Femur (tissue), 1 donor: ENCODE measurements at places on chromosomes 2 and 18.
A peak's percentile ranks its signal among the peaks of the same experiment; 100 is the strongest.

DNA sequence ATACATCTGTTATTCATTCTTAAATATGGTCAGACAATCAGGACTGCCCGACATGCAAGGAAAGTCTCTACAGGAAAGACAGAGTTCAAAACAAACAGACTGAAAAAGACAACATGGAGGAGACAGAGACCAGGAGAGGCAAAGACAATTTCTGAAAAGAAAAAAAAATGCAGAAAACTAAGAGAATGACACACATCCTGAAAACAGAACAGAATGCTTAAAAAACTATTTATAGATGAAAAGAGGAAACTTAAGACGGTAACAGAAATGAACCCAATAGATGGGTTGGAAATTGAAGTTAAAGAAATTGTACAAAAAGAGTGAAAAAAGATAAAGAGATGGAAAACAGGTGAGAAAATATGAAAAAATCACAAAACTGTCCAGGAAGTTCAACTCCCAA is 95.7 kb downstream of the BCL2 start:
- no peak for DNase-seq

DNA sequence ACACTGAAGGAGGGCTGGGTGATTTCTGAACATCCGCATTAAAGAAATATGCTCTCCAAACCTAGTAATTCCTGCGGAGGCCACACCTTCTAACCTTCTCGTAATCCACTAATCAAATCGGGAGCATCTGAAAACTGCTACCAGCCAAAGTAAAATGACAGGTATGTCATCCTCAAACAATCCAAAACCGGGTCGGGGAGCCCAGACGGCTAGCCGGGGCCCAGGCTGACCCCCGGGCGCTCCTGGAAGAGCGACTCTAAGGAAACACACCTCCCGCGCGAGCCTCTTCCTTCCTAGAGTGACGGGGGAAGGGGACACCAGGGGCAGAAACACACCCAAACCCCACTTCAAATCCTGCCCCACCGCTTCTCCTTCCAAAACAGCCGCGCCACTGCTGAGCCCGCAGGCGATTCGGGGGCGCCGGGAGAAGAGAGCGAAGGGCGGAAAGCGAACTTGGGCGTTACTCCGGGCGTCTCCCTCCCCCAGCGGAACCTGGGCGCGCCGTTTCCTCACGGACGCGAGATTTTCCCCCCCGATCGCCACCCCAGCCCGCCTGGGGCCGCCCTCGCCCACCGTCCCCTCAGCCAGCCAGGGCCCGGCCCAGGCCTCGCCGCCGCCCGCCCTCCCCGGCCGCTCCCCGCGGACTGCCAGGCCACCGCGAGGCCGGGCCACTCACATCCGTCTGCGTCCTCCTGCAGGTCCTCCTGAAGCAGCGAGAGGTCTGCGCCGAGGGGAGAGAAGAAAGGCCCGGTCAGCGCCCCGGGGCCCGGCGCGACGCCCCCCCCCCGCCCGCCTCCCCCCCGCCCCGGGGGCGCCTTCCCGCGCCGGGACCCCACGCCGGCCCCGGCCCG is 584 bp downstream of the PPP4R1 start:
- DNase-seq = peak; percentile 73

GRCh38 chr18:79524181-79525078 is 128.7 kb downstream of the NFATC1 start:
- peak; percentile 17 for DNase-seq

GRCh38 chr2:6381326-6381725 is 484.4 kb downstream of the CMPK2 start:
- DNase-seq = no peak

- DNase-seq = no peak
Measured at GRCh38 chr2:134225841-134226240, 28.0 kb upstream of the MGAT5 start.

DNA sequence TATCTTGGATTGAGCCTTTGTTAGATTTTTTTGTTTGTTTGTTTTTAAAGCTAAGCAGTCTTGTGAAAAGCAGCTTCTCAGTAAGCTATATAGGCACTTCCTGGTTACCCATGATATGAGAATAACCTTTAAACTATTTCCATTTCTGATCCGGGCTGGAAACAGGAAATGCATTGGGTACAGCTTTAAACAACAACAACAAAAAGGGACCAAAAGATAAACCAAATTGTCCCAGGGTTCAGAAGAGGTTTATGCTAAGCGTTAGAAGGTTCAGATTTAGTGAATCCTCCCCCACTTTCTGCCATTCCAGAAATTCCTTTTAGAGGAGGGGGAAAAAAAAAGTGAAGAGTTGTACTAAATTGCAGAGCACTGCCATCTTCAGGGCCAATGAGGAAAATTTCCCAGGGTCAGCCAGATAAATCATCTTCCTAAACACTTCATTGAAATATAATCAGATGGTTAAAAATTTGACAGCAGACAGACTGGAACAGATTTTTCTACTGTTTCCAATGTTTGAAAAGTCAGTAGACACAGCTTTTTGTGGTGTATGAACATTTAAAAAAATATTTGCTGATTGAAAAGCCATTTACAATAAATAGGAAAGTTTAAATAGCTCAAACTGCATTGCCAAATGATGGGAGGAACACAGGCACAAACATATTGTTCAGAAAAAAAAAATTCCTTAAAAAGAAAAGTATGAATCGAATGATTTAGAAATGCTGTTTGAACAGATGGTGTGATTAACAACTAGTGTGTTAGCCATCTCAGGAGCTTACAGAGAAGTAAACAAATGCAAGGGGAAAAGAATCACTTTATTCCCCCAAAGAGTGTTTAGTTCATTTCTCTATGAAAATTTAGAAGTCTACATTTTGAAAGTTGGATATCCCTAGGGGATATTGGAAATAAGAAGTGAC is 189.9 kb upstream of the TANK start:
- DNase-seq = peak; percentile 65

GRCh38 chr18:63376538-63376937 is 9.5 kb upstream of the KDSR start:
- DNase-seq = no peak
